ENCODE measurements at places on chromosomes 12 and 14. TPM values are rescaled to one million over a fixed set of nuclear protein-coding genes. Genes with fewer than 3 reads are reported as not detected.

Gene ETFRF1
- 17.5 TPM for total RNA-seq

DNA sequence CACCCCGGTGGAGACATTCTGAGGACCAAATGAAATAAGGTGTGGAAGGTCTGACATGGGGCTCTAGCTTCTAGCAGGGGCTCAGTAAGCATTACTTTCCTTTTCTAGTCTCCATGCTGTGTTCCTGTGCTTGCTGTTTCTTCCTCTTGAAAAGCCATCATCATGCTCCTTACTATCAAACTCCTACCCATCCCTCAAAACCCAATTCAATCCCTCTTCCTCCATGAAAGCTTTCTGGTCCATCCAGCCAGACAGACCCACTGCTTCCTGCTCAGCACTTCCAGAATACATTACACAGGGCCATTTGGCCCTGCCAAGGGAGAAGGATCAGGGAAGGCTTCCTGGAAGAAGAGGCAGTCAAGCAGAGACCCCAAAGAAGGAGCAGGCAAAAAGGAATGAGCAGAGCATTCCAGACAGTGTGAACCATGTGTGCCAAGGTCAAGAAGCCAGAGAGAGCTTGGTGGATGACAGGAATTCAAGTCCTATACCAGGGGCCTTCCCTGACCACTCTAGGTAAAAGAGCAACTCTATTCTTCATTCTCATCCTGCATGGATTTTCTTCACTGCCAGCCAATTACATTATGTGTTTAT, 59.5 kb downstream of the NUAK1 start:
- peaks cover 45% of the 10 kb centered on the region for H3K4me1 ChIP-seq
- no peak overlapping the region for H3K27ac ChIP-seq
- H3K27me3 ChIP-seq: peaks cover 56% of the 10 kb centered on the region
- no peak for DNase-seq
- H3K4me3 ChIP-seq: no peak overlapping the region

GRCh38 chr12:29831173-29831572, 47.4 kb upstream of the TMTC1 start:
- no peak for DNase-seq
- peaks cover 2% of the 10 kb centered on the region for H3K36me3 ChIP-seq
- no peaks in the 10 kb centered on the region for H3K4me1 ChIP-seq
- no peak overlapping the region for H3K27ac ChIP-seq
- no peak overlapping the region for H3K4me3 ChIP-seq

- H3K4me1 ChIP-seq: no peaks in the 10 kb centered on the region
- H3K4me3 ChIP-seq: no peak overlapping the region
- no peak overlapping the region for H3K27ac ChIP-seq
- no peak for DNase-seq
Observed at GRCh38 chr12:61291647-61292046, 968.6 kb upstream of the USP15 start.

DNA sequence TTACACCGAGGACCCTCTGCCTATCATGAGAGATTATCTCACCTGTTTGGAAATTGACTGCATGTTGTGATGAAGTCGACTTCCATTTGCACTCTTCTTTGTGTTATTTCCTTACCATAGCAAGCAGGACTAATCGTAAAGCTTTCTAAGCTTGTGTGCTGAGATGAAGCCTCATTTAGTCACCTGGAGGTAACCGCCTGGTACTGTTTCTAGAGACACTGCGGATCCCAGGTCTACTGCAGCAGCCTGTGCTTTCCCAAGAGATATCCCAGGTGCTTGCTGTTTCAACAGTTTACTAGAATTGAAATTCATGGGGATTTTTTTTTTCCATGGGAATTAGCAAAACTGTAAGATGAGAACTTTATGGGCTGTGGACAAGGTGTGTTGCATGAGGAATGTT, 131.8 kb downstream of the PTPRR start:
- peaks cover 16% of the 10 kb centered on the region for H3K27me3 ChIP-seq
- H3K4me1 ChIP-seq: no peaks in the 10 kb centered on the region
- no peak overlapping the region for H3K4me3 ChIP-seq
- no peak overlapping the region for H3K27ac ChIP-seq
- no peaks in the 10 kb centered on the region for H3K36me3 ChIP-seq

GRCh38 chr14:20623798-20624197, 17.7 kb downstream of the OR6S1 start:
- H3K4me3 ChIP-seq: no peak overlapping the region
- peaks cover 62% of the 10 kb centered on the region for H3K27me3 ChIP-seq
- no peak for DNase-seq
- peaks cover 45% of the 10 kb centered on the region for H3K4me1 ChIP-seq
- H3K36me3 ChIP-seq: no peaks in the 10 kb centered on the region

Gene RNF212B
- not detected for total RNA-seq

DNA sequence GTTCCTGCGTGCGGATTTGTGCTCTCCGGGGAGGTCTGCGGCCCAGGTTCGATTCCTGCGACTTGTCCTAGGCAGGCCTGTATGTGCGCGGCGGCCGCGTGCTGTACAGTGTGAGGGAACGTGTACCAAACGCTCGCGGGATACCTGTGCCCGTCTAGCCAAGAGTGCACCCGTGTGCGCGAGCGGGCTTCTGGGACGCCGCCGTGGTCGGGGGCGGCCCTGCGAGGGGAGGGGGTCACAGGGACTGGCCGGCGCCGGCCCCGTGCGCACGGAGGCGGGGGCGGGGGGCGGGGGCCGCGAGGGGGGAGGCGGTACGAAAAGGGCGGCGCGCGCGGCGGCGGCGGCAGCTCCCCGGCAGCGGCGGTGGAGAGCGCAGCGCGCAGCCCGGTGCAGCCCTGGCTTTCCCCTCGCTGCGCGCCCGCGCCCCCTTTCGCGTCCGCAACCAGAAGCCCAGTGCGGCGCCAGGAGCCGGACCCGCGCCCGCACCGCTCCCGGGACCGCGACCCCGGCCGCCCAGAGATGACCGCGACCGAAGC, at the start of gene DLK1:
TSS of gene DLK1 (plus strand) at position 343 of the 536 bp plus-strand sequence. CDS start at position 520, 177 bp downstream.
- peaks cover 54% of the 10 kb centered on the region for H3K27me3 ChIP-seq
- DNase-seq: peak; percentile 57
- H3K4me1 ChIP-seq: peaks cover 58% of the 10 kb centered on the region

DNA sequence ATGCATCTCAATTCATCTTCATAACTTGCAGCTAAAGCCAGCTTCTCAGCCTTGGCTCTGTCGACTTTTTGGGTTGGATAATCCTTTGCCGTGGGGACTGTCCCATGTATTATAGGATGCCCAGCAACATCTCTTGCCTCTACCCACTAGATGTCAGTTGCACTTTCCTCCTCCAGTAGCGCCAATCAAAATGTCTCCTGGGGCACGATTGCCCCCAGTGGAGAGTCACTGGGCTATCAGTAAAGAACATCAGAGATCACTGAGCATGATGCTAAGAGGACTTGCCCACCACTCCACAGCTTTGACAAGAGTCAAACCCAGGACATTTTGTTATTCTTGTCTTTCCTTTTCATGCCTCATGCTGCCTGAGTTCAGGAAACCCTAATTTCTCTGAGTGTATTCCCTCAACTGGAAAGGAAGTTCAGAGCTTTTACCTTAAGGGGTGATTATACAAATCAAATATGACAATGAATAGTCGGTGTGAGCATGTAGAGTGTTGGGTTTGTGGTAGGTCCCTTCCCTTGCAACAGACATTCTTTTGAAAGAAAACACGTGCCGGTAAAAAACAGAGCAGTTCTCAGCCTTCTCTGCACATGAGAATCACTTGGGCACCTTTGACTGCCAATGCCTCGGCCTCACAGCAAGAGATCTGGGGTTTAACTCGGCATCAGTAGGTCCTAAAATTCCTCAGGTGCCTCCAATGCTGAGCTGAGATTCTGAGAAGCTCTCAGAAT, 980.6 kb downstream of the VRK1 start:
- no peaks in the 10 kb centered on the region for H3K36me3 ChIP-seq
- H3K4me3 ChIP-seq: no peak overlapping the region
- no peak for DNase-seq
- H3K27me3 ChIP-seq: peaks cover 2% of the 10 kb centered on the region
- H3K4me1 ChIP-seq: no peaks in the 10 kb centered on the region

- H3K36me3 ChIP-seq: no peaks in the 10 kb centered on the region
- DNase-seq: no peak
- peaks cover 7% of the 10 kb centered on the region for H3K4me1 ChIP-seq
- H3K27me3 ChIP-seq: peaks cover 22% of the 10 kb centered on the region
- no peak overlapping the region for H3K4me3 ChIP-seq
- no peak overlapping the region for H3K27ac ChIP-seq
Observed at GRCh38 chr12:29547151-29547632, 49.7 kb upstream of the OVCH1 start.

GRCh38 chr12:67789266-67789665, 140.7 kb downstream of the DYRK2 start:
- peaks cover 2% of the 10 kb centered on the region for H3K4me1 ChIP-seq
- H3K27me3 ChIP-seq: no peaks in the 10 kb centered on the region
- H3K36me3 ChIP-seq: no peaks in the 10 kb centered on the region
- no peak overlapping the region for H3K27ac ChIP-seq
- H3K4me3 ChIP-seq: no peak overlapping the region

GRCh38 chr12:77767756-77768343, 62.8 kb upstream of the NAV3 start:
- H3K27ac ChIP-seq: no peak overlapping the region
- H3K4me1 ChIP-seq: peaks cover 13% of the 10 kb centered on the region
- H3K27me3 ChIP-seq: no peaks in the 10 kb centered on the region
- no peaks in the 10 kb centered on the region for H3K36me3 ChIP-seq

Gene UBE2N
- total RNA-seq: 92.8 TPM

DNA sequence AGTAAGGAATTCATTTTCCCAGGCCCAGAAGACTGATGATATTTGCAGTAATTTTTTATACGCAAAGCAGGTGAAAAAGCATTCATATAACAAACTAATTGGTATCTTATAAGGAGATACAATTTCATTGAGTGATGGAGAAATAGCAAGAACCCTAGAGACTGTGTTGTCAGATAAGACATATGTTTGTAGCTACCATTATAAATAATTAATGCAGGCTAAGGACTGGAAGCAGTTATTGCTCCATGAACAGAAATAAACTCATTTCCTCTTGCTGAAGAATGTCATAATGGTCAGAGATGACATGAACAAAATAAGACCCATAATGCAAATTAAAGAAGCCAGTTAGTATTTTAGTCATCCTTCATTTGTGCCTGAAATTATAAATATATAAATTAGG, 1.5 kb downstream of the OR6C2 start:
- no peaks in the 10 kb centered on the region for H3K36me3 ChIP-seq
- peaks cover 8% of the 10 kb centered on the region for H3K27me3 ChIP-seq
- H3K4me1 ChIP-seq: no peaks in the 10 kb centered on the region
- no peak overlapping the region for H3K4me3 ChIP-seq
- no peak overlapping the region for H3K27ac ChIP-seq

Gene NDRG2
- total RNA-seq: 104 TPM

- no peaks in the 10 kb centered on the region for H3K27me3 ChIP-seq
- H3K36me3 ChIP-seq: no peaks in the 10 kb centered on the region
- H3K4me3 ChIP-seq: no peak overlapping the region
- no peaks in the 10 kb centered on the region for H3K4me1 ChIP-seq
- DNase-seq: no peak
Observed at GRCh38 chr12:118650586-118650960, 274.2 kb downstream of the SUDS3 start.

Gene TSPAN19
- 0.66 TPM for total RNA-seq

DNA sequence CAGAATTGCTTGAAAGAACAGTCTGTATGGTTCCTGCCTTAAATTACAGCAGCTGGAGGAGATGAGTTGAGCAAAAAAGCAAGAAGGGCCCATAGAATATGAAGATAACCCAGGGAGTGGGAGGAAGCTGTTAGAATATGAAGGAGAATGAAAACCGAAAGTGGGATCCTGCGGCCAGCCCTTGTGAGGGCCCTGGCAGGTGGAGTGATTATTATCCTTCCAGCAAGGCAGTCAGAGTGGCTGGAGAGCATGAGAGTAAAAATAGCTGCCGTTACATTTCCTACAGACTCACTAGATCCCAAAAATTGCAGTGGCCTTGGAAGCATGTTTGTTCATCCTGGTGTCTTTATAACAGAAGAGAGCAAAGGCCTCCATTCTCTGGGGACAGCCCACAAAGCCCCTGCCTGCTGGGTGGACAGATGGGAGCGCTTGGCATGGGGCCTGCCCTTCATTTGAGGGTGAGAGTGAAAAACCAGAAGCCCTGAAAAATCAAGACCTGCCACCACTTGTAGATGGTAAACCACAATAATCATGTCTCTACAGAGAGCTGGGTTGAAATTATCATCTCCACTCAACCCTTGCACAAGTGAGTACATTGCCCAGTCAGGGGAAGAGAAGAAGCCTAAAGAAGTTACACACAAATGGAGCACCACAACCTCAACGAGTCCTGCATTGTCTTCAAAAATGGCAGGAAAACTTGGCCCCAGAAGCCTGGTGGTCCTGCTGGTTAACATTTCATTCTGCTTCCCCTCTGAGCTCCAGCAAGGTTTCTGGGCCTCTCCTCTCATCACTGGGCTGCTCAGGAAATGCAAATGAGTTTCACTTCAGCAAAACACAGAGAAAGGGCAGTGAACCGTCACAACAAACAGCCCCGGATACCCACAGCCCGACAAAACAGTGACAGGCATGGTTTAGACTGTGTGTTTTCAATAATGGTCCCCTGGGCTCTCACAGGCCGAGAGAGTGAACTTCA, 20.5 kb downstream of the ZDHHC22 start:
- no peak for DNase-seq
- no peak overlapping the region for H3K27ac ChIP-seq
- H3K4me1 ChIP-seq: peaks cover 14% of the 10 kb centered on the region
- H3K4me3 ChIP-seq: no peak overlapping the region
- H3K36me3 ChIP-seq: peaks cover 4% of the 10 kb centered on the region
- H3K27me3 ChIP-seq: peaks cover 25% of the 10 kb centered on the region

GRCh38 chr12:42299392-42300308, 26.2 kb downstream of the ZCRB1 start:
- no peaks in the 10 kb centered on the region for H3K27me3 ChIP-seq
- no peaks in the 10 kb centered on the region for H3K36me3 ChIP-seq
- no peaks in the 10 kb centered on the region for H3K4me1 ChIP-seq
- DNase-seq: no peak
- no peak overlapping the region for H3K27ac ChIP-seq

DNA sequence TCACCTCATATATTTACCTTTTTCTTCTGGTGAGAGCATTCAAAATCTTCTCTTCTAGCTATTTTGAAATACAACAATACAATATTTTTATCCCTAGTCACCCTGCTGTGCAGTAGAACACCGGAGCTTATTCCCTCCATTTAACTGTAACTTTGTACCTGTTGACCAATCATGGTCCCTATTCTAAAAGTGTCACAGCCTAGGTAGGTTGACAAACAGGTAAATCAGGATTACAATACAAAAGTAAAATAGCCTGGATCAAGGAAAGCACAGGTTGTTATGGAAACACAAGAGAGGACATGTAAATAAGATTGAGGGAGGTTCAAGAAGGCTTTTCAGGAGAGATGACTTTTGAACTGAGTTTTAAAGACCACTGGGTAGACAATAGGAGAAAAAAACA, 670.9 kb downstream of the DIO2 start:
- H3K27me3 ChIP-seq: no peaks in the 10 kb centered on the region
- peaks cover 33% of the 10 kb centered on the region for H3K4me1 ChIP-seq
- no peaks in the 10 kb centered on the region for H3K36me3 ChIP-seq
- H3K4me3 ChIP-seq: no peak overlapping the region

- no peaks in the 10 kb centered on the region for H3K36me3 ChIP-seq
- no peaks in the 10 kb centered on the region for H3K27me3 ChIP-seq
- H3K27ac ChIP-seq: no peak overlapping the region
Observed at GRCh38 chr14:73339846-73340595, 102.7 kb downstream of the PAPLN start.

GRCh38 chr14:99124482-99125105, 147.4 kb downstream of the BCL11B start:
- no peaks in the 10 kb centered on the region for H3K36me3 ChIP-seq
- H3K4me3 ChIP-seq: no peak overlapping the region
- H3K27me3 ChIP-seq: peaks cover 7% of the 10 kb centered on the region
- no peak overlapping the region for H3K27ac ChIP-seq
- DNase-seq: peak; percentile 34

All from mesothelial cell of epicardium (in vitro differentiated cells).